ENCODE measurements at places on chromosomes 16 and 17. TPM values are rescaled to one million over a fixed set of nuclear protein-coding genes. Genes with fewer than 3 reads are reported as not detected.

The ZSCAN10 gene
- not detected for total RNA-seq

DNA sequence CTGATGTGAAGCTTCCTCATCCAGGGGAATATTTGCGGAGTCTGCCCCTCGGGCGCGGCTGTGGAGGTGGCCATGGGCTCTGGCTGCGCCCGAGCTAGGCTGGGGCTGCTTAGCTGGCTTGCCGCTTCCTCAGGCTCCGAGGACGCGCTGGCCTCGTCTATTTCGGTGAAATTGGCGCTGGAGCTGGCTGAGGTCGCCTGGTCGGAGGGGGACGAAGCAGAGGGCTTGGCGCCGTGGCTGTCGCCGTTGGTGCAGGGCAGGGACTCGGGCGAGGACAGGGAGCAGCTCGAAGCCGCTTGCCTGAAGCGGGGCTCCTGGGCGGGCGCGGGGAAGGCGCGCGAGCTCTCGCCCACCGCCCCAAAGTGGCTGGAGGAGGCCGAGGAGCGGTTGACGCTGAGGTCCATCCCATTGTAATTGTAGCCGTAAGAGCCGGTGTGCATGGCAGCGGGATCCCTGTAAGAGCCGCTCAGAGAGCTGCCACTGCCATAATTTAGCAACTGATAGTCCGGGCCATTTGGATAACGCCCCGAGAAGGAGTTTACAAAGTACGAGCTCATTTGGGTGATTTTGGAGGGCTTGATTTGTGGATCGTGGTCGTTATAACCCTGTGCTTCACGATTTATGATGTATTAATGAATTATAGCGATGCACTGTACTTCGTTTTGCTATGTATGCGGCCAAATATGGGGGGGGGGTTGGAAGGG is at the start of gene HOXB5:
HOXB5 (minus strand) TSS at position 654 of the 704 bp plus-strand sequence; CDS start at position 557, 97 bp downstream.
- DNase-seq = no peak
- H3K27ac ChIP-seq = no peak within 1 kb of the TSS
- H3K36me3 ChIP-seq = peaks cover 3% of the 10 kb centered on the region
- H3K27me3 ChIP-seq = peaks cover 85% of the 10 kb centered on the region

DNA sequence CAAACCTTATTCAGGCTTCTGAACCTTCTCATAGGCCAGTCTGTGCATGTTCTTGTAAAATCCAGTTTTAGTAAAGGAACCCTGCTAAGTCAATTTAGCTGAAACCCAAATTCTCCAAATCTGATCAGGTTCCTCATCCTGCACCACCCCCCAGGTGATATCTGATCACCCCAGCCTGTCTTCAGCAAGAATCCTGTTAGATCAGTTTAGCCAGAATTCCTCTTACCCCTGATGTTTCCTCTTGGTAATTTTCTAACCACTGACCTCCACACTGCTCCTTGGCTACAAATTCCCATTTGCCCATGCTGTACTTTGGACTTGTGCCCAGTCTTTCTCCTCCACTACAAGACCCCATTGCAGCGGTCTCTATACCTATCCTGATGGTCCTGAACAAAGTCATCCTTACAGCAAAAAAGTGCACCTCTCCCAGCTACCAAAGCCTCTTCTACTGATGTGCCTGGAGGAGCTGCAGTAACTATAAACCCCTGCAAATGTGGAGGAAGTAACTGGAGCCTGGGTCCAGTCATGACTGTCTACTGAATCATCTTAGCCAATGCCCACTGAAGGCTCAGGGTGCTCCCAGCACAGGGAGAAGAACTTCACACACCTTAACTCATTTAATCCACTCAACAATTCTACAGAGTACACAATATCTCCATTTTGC is 23.8 kb downstream of the TEX14 start:
- no peak for DNase-seq
- H3K4me1 ChIP-seq = peaks cover 7% of the 10 kb centered on the region
- H3K4me3 ChIP-seq = no peak overlapping the region
- H3K27me3 ChIP-seq = peaks cover 14% of the 10 kb centered on the region
- H3K36me3 ChIP-seq = no peaks in the 10 kb centered on the region
- H3K27ac ChIP-seq = no peak overlapping the region

- peaks cover 15% of the 10 kb centered on the region for H3K27me3 ChIP-seq
- H3K27ac ChIP-seq = no peak overlapping the region
- peaks cover 42% of the 10 kb centered on the region for H3K4me1 ChIP-seq
- no peak for DNase-seq
- H3K4me3 ChIP-seq = no peak overlapping the region
Observed at GRCh38 chr16:79593074-79593531, 7.4 kb downstream of the MAF start.

- no peaks in the 10 kb centered on the region for H3K36me3 ChIP-seq
- H3K27me3 ChIP-seq = peaks cover 11% of the 10 kb centered on the region
- DNase-seq = no peak
- H3K27ac ChIP-seq = no peak overlapping the region
Observed at GRCh38 chr16:55592306-55592705, 25.8 kb downstream of the CAPNS2 start.

All from activated T-helper 2 cell treated with anti-CD3 and anti-CD28 coated beads, Interferon-gamma antibody, Interleukin-2, Interleukin-4, amounts not matched to agents 10 μg/mL and 5 μg/mL and 100 μg/mL, durations not matched to agents 14 hours and 24 hours and 36 hours (primary cell).